Keratinocyte (primary cell): ENCODE measurements at places on chromosomes 7 and 10.

GRCh38 chr7:150435047-150435389 is 15.4 kb upstream of the GIMAP8 start:
- no peak for DNase-seq

DNA sequence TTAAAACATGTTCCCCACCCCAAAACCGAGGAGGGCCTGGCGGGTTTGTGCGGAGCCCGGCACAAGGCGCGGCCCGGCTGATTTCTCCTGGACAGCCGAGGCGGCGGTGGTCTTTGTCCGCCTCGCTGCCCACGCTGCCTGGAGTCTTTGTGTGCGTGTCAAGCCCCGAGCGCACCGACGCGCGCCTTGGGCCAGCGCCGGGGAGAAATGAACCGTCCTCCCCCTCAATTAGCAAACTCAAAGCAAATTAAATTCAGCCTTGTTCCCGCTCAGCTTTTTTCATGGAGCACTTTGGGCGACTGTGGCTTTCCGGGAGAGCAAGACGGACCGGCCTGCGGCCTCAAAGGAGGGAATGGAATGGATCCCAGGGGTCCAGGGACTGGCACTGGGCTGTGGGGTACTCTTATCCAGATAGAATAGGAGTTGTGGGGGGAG is 4.1 kb downstream of the EMX2 start:
- DNase-seq: no peak

- DNase-seq: no peak
Observed at GRCh38 chr10:62036186-62037081, 134.9 kb downstream of the ARID5B start.

DNA sequence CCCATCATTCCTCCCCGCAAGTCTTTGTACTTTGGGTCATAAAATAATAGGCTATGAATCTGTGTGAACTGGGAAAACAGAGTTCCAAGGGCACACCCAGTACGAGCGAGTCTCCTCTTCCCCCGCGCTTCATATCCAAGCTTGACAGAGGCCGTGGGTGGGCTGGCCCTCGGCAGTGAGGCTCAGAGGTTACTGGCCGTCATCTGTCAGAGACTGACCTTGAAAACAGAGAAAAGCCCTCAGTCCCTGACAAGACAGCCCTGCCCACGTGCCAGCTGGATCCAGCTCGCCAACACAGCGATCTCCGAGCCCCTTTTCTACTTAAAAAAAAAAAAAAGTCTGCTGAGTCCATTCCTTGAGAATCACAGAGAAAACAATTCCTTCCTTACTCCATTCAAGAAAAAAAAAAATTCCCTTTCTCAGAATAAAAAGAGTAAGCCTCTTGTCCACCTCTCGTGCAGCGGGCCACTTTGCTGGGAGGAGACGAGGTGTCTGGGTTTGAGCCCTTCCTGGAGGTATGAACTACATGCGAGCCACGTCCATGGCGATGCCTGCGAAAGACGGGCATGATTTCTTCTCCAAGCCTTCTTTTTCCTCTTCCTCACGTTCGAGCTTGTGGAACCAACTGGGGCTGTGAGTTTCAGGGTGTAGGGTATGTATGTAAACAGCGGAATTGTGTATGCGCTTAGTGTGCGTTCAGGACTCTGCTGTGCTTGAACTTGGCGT is 744 bp upstream of the BICC1 start:
- DNase-seq: no peak

- no peak for DNase-seq
Observed at GRCh38 chr7:23963461-23964165, 253.6 kb downstream of the STK31 start.

GRCh38 chr7:107277331-107277730 is 108.5 kb downstream of the HBP1 start:
- DNase-seq: no peak

DNA sequence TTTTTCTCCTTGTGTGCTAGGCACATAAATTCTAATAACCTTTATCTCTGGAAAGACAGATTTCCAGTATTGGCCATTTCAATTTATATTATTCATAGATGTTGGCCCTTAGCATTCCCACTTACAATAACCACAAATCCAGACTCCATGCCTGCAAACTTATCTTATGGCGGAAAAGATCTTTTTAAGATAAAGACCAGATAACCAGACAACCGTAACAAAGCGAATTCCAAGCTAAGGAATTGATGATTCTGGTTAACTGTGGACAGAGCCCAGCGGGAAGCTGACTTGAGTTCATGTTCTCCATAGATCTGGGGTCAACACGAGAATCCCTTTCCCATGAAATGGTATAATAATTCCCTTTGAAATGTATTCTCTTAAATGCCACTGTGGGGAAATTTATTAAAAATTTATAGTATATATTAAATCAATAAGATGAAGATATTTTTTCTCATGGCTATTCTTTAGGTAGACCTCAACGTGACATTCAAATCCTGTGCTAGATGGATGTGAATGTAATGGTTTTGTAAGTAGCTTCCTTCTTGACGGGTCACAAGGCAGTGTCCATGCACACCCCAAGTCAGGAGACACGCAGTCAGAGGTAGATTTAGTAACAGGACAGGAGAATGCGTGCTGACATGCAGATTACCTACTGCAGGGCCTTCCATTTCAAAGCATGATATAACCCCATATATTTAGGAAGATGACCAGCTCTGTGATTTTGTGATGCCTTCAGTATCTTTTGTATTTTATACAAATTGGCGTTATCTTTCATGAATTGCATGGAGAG is 37.7 kb upstream of the KLF6 start:
- no peak for DNase-seq

DNA sequence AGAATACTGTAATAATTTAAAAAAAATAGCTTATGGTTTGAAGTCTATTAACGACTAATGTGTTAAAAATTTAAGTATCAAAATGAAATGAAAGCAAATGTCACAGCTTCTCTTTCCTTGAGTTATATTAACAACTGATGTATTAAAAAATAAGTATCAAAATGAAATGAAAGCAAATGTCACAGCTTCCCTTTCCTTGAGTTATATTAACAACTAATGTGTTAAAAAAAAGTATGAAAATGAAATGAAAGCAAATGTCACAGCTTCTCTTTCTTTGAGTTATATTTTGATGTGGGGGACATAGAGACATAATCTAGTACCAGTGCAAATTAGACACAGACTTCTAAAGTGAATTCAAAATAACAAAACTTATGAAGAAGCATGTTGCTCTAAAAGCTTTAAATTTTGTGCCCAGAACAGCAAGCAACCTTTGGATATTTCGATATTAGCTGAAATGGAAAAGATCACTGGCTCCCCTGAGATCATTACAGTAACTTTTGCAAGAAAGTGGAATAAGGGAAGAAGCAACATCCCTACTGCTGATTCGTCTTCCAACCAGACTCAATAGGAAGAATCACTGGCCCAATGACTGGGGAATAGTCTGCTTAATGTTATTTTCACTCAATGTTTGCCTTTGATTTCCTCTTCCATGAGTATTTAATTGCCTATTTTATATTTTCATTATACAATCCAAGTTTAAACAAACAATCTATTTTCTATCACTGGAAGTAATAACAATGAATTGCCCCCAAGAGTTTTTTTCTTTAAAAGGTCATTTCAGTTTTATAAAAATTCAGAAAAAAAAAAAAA is 8.0 kb downstream of the SKAP2 start:
- DNase-seq: no peak

DNA sequence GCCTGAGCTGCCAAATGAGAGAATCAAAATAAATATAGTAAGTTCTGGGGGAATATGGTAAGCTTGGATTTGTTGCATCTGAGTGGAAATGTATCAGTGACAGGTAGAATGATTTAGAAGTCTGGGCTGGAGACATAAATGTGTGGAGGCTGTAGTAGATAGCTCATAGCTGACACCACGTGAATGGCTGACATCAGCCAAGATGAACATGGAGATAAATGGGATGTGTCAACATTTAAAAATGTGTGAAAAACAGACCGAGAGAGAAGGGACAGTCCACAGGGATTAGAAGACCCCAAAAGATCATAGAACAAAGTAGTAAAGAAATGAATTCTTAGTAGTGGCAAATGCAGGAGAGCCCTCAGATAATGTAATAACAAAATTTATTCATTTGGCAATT is 40.9 kb downstream of the NAMPT start:
- no peak for DNase-seq

- no peak for DNase-seq
Observed at GRCh38 chr7:120114626-120115025, 158.3 kb upstream of the KCND2 start.

DNA sequence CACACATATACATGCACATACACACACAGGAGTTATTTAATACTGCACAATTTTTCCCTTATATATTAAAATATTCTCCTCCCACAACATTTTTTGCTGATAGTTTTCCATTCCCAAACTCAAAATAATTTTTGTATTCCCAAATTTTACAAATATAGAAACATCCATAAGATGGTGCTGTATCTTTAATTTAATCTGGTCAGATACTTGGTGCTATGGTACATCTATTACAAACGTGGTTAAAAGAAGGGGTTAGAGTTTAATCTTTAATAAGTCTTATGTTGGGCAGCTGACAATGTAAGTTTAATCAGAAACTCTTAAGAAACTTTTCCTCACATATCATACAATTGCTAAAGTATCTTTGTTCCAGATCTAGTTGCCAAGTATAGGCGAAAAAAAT is 10.2 kb upstream of the CADPS2 start:
- no peak for DNase-seq

GRCh38 chr10:92876509-92877036 is 28.3 kb downstream of the EXOC6 start:
- DNase-seq: no peak

DNA sequence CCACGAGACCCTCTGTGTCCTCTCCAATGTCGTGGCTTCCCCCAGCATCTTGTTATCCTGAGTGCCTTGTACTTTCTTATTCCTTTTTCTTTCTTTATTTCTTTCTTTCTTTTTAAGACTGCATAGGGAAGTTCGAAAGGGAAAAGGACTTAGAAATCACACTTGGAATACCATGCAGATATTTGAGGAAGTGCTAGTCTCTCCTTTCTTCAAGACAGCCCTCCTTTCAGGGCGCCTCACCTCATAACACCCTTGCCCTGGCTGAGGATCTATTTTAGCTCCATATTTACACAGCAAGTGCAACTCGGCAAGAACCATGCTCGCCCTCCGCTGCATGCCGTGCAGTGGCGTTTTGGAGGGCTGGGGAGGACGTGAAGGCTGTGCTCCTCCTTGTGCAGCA is 232.3 kb upstream of the GLI3 start:
- DNase-seq: no peak

- no peak for DNase-seq
Observed at GRCh38 chr10:4885162-4885561, 59.2 kb downstream of the AKR1E2 start.

- no peak for DNase-seq
Observed at GRCh38 chr7:44811093-44811492, 14.6 kb downstream of the PPIA start.

DNA sequence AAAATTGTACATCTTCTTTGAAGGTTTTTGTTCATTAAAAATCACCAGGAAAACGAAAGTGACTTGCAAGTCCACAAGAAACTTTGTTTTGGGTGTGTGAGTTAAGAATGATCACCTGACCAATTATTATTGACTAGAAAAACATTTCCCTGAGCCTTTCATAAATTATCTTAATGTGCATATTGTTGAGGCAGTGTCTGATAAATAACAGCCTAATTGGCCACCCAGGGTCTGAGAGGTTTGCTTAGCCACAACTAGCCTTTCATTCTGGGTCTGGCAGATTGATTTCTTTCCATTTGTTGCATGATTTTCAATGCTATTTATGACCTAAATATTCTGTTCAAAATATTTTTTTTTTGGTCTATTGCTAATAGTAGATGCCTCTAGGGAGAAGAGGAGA is 152.8 kb downstream of the AUTS2 start:
- no peak for DNase-seq

GRCh38 chr10:47351899-47352815 is 4.0 kb downstream of the RBP3 start:
- DNase-seq: no peak

DNA sequence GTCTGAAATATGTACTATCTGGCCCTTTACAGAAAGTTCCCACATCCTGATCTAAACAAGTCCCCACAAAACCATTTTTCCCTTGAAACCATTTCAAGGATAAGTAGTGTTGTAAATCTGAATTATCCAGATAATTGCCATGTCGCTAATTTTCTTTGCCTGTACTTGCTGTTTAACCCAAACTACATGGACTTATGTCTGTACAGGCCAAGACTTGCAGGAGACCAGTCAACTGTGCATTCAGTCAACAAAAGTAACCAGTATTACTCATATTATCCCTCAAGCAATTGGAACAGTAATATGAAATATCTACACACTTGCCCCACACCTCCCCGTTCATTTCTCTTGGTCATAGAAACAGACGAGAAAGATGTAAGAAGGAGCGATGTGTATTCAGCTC is 347.8 kb upstream of the NFE2L3 start:
- DNase-seq: peak; percentile 81

DNA sequence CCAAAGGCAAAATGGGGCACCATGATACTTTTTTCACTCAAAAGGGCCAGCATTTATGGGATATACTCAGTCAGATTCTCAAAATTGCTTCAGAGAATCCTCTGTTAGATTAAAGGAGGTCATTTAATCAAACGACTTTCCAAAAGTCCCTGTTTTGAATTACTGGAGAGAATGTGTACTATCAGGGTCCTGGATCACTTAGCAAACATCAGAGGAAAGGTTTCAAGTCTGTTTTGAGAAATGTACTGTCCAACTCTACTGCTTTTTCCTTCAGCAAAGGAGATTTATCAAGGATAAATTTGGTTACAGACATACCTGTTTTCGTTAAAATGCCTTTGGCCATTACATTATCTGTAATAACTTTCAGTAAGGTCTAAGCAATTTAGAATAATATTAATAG is 340.9 kb downstream of the GFRA1 start:
- no peak for DNase-seq

GRCh38 chr7:69218576-69218975 is 379.7 kb upstream of the AUTS2 start:
- no peak for DNase-seq

- DNase-seq: no peak
Observed at GRCh38 chr7:44962483-44963251, 16.1 kb downstream of the MYO1G start.

GRCh38 chr10:99798920-99799319 is 16.5 kb downstream of the ABCC2 start:
- no peak for DNase-seq

DNA sequence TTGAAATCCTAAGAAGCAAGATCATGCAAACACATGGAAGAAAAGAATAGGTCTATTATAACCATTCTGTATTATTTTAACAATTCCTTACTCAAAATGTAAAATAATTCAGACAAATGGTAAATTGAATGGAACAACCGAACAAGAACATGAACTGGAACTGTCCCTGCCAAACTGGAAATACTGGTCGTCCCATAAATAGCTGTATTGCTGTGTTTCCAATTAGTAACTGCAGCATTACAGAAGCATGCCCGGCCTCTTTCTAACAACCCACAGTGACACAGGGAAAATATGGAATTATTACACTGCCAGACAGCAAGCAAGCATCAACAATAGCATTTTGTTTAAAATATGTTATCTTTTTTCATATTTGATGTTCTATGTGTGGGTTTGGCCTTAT is 1138.5 kb upstream of the PHF14 start:
- DNase-seq: no peak

GRCh38 chr7:26208040-26208439 is 6.5 kb downstream of the CBX3 start:
- no peak for DNase-seq
